ENCODE measurements at places on chromosomes 3 and 15. TPM values are rescaled to one million over a fixed set of nuclear protein-coding genes. Genes with fewer than 3 reads are reported as not detected.

FETUB gene
- not detected for total RNA-seq

ZNF148 gene
- 17.6 TPM for total RNA-seq

- DNase-seq = no peak
Observed at GRCh38 chr3:94301366-94301765, 238.5 kb downstream of the NSUN3 start.

- no peak for DNase-seq
Observed at GRCh38 chr3:104992676-104993075, 374.0 kb upstream of the ALCAM start.

DNA sequence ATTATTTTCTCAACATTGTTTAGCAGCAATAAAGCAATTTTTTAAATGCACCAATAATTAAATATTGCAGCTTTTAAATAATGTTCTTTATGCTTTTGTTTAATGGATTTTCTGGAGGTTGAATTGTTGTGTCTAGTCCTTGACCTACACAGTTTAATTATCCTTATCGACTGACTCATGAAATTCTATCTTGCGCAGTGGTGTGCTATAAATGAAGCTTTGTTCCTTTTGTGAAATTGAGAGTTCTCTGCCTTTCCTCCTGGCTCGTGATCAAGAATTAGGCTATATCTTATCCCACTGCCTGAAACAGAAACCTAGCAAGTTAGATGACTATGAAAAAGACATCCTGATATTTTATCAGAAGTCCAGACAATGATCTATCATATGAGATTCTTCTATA, 37.0 kb upstream of the PIK3R4 start:
- DNase-seq = no peak

All from pancreas (tissue), 10 donors.